ENCODE measurements at places on chromosomes 5 and 9.
A peak's percentile ranks its signal among the peaks of the same experiment; 100 is the strongest.

DNA sequence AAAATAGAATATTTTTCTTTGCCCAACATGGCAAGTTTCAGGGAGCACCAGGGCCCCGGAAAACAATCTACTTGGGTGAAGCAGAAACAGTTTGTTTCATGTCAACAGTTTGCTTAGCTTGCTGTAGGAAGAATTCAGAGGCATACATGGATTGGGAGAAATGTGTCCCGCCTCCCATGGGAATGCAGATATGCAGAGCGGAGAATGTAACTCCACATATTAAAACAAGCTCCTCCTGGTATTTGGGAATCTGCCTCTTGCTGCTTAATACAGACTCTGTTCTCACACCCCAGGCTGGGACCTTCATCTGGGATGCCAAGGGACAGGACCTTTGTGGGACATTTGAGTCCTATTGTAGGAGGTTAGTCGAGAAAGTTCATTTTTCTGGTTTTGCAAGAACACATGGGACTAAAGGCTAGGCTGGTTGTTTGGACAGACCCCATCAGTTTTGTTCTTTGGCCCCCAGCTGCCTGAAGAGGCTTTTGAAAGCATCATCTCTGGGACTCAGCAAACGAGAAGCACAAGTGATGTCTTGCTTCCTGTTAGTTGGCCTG is 220.5 kb upstream of the ADRA1B start:
- DNase-seq: no peak

- no peak for DNase-seq
Observed at GRCh38 chr5:88734983-88735382, 148.0 kb downstream of the MEF2C start.

DNA sequence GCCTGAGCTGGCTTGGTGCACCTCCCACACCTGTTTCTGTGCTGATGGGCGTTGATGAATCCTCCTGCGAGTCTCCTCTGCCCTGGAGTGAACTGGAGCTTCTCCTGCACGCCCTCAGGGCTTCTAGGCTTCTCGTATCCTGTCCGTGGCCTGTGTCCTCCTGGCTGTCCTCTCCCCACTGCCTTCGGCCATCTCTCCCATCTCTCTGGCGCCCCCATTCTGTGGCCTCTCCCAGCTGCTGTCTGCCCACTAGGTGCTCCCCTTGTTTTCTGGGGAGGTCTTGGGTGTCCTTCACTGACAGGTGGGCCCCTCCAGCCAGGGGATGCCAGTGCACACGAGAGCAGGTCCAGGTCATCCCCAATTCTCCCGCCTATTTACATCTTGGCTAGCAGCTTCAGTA is 28.8 kb downstream of the AHRR start:
- no peak for DNase-seq

DNA sequence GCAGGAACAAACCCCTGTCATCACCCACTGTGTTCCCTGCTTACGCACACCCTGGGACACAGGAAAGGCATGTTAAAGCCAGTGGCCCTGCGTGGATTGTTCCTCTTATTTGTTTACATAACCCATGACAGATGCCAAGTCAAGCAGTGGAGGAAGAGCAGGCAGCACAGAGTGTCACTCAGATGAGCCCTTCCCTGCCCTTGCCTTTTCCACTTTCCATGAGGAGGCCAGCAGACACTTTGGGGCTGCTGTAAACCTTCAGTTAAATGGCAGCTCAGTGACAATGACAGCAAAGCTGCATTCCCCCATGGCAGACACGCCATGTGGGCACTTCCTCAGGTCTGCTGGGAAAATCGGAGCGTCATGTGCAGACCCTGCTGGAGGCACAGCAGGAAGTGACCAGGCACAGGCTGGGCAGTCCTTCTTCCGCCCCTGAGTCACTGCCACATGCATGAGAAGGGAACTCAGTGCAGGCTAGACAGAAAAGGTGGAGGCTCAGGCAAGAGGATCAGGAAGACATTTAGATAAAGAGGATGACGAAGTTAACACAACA is 216.8 kb upstream of the PIK3R1 start:
- DNase-seq: no peak

GRCh38 chr9:126781186-126782052 is 23.4 kb upstream of the ZBTB43 start:
- no peak for DNase-seq

DNA sequence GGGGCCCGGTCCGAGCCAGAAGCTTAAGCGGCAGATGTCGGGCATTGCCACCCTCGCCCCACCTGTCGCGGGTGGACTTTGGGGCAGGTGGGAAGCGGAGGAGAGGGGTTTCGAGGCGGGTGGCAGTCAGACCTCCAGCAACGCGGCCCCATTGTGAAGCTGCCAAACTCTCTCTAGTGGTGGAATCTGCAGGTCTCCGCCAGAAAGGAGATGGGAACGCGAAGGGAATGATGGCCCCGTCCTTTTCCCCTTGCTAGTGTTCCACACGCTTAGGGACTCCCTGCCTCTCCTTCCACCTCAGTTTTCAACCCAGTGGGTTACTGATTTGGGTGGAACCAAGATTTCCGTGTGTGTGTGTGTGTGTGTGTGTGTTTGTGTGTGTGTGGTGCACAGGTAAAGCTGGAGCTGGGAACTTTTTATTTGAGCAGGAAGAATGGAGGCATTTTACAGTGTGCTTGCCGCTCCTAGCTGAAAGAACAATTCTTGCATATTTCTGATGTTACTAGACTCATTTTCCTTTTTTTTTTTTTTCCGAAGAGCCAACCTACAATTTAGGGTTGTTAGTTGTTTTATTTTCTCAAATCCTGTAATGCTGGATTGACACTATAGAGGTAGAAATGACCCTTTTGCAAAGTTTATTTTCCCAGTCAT is 1.3 kb downstream of the MACIR start:
- DNase-seq: no peak

- DNase-seq: no peak
Observed at GRCh38 chr9:33719581-33720374, 75.6 kb upstream of the PRSS3 start.

GRCh38 chr5:173671121-173671949 is 54.9 kb upstream of the BOD1 start:
- no peak for DNase-seq

DNA sequence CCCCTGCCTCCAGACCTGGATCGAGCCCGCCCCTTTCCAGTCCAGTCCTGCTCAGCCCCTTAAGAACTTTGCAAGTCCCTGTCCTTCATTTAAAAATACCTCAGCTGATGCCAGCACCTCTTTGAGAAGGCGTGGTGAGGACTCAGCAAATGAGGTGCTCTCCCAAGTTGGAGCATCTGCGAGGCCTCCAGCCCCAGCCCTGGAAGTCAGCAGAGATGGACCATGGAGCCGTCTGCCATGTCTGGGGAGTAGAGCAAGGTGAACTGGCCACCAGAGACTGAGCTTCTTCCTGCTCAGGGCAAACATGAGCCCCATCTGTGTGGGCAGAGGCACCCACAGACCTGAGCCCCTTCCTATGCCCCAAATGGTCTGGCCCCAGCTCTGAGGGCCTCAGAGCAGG is 71.5 kb downstream of the UBE2QL1 start:
- no peak for DNase-seq

- peak; percentile 91 for DNase-seq
Observed at GRCh38 chr9:99259231-99259918, 37.3 kb downstream of the SEC61B start.

- DNase-seq: no peak
Observed at GRCh38 chr5:9474219-9475002, 71.5 kb downstream of the SEMA5A start.

GRCh38 chr9:3125602-3126405 is 281.9 kb upstream of the PUM3 start:
- no peak for DNase-seq

DNA sequence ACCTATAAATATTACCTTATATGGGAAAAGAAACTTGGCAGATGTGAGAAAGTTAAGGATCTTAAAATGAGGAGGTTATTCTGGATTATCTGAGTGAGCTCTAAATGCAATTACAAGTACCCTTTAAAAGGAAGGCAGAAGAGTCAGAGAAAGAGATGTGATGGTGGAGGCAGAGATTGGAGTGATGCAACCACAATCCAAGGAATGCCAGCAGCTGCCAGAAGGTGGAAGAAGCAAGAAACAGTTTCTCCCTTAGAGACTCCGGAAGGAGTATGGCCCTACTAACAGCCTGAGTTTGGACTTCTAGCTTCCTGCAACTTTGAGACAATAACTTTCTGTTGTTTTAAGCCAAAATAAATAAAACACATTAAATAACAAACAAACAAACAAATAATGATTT is 108.7 kb upstream of the PRLR start:
- DNase-seq: no peak

DNA sequence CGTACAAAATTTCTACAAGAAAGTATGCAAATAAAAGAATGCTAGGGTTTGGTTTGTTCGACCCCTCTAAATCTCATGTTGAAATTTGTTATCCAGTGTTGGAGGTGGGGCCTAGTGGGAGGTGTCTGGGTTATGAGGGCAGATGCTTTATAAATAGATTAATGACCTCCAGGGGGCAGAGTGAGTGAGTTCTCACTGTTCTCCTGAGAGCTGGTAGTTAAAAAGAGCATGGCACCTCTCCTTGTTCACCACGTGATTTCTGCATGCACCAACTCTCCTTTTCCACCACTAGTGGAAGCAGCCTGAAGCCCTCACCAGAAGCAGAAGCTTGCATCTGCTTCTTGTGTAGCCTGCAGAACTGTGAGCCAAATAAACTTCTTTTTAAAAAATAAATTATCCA is 50.4 kb upstream of the FAM170A start:
- DNase-seq: no peak

Measured in chondrocyte (in vitro differentiated cells).